ENCODE measurements at places on chromosomes 6 and 20.
A peak's percentile ranks its signal among the peaks of the same experiment; 100 is the strongest.

DNA sequence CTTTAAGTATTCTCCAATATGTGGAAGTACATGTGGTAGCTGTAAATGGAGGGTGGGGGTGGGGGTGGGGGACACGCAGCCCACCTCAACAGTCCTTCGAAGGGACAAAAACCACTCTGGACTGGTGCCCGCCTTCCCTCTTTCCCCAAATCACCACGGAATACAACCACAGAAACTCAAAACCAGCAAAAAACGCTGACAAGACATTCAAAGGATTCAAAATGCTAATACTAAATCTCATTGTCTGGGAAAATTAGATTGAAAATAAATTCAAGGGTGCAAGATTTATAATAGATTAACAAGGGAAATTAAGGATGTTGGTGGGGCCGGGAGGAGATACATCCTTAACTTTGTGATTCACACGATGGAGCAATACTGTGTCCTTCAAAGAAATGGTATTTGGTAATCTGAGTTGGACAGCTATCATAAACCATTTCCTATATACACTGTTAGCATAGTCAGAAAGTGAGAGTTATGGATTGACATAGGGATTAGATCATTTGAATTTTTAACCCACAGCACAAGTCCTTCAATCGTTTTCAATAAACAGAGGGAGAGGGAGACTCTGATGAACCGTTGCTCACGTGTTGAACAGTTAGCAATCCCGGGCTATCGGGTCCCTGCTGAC, 766 bp upstream of the TBC1D22B start:
- no peak for DNase-seq

GRCh38 chr6:18784794-18785193, 397.6 kb downstream of the RNF144B start:
- no peak for DNase-seq

DNA sequence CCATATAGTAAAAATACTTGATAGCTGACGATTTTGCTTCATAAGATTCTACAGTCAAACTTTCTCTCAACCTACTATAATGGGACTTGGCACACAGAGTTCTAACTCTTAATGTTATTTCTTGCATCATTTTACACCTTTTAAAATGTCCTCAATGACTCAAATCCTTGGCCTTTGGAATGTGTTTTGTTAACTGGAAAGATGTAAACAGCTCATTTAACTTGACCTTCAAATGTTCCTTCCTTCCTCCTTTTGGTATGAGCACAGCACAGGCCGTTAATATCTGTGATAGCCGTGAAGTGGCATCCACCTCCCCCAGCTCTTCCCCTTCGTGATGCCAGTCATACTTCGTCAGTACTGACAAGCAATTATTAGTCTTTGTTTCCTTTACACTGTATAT, 972.0 kb upstream of the CITED2 start:
- peak; percentile 9 for DNase-seq

- no peak for DNase-seq
These were observed 11.0 kb downstream of the SMOC2 start for GRCh38 chr6:168451805-168452517.

DNA sequence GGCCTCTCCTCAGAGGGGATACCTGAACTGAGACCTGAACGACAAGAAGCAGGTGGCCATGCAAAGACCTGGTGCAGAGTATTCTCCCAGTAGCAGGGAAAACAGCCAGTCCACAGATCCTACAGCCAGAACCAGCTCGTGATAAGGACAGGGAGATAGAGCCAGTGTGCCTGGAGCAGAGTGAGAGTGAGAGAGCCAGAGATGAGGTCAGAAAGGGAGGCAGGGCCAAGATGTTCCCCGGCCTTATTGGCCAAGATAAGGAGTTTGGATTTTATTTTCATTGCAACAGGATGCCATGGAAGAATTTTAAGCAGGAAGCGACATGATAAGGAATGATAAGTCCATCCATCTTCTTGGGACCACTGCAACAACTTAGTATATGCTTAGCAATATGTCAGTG, 111.8 kb downstream of the UBE3D start:
- DNase-seq: no peak

DNA sequence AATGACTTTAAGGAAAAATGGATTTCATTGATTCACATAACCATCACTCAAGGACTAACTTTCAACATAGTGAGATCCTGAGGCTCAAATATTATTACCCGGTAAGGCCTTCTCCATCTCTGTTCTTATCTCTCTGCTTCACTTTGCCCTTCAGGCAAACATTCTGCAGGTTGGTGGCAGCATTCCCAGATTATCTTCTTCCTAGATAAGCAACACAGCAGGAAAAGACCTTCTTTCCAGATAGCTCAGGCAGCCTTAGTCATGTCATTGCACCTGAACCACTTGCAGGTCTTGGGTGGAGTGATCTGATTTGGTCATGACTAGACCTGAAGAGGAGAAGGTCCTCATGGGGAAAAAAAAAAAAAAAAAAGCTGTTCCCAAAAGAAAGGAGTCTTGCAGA, 5.3 kb upstream of the HIVEP2 start:
- no peak for DNase-seq

DNA sequence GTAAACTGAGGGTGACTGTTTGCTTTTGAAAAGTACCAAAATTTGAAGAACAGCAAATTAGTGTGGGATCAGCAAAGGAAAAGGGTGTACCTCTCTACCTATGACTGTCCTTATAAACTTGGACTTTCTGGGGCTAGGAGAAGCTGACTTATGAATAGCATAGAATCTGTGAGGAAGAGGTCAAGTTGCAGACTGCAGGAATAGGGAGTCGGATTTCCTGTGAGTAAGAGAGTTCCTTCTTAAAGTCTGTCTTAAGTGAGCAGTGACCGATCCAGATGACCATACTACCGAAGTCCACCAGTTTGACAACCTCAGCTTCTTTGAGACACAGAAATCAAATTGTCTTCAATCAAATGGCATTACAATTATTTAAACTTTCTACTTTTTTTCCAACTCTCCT, 708.7 kb downstream of the UTRN start:
- DNase-seq: peak; percentile 26

- no peak for DNase-seq
These were observed 266.2 kb downstream of the TENT5A start for GRCh38 chr6:81486234-81486633.

DNA sequence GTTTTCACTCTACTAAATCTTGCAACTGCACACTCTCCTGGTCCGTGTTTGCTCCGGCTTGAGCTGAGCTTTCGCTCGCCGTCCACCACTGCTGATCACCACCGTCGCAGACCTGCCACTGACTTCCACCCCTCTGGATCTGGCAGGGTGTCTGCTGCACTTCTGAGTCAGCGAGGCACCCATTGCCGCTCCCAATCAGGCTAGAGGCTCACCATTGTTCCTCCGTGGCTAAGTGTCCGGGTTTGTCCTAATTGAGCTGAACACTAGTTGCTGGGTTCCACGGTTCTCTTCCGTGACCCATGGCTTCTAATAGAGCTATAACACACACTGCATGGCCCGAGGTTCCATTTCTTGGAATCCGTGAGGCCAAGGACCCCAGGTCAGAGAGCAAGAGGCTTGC, 98.6 kb upstream of the GPR6 start:
- no peak for DNase-seq
